ENCODE measurements at places on chromosomes 5 and 9.

GRCh38 chr5:92401492-92401891 is 1018.4 kb upstream of the ARRDC3 start:
- no peaks in the 10 kb centered on the region for H3K36me3 ChIP-seq
- no peaks in the 10 kb centered on the region for H3K27me3 ChIP-seq
- H3K4me1 ChIP-seq = no peaks in the 10 kb centered on the region
- no peak overlapping the region for H3K27ac ChIP-seq
- H3K4me3 ChIP-seq = no peak overlapping the region

GRCh38 chr9:30198463-30199309 is 2185.8 kb upstream of the ACO1 start:
- H3K36me3 ChIP-seq = no peaks in the 10 kb centered on the region
- no peak overlapping the region for H3K27ac ChIP-seq
- H3K27me3 ChIP-seq = no peaks in the 10 kb centered on the region
- no peak for DNase-seq

GRCh38 chr5:159903131-159903530 is 13.2 kb upstream of the ADRA1B start:
- H3K4me3 ChIP-seq = no peak overlapping the region
- H3K4me1 ChIP-seq = peaks cover 4% of the 10 kb centered on the region
- no peak for DNase-seq

GRCh38 chr5:52854949-52855348 is 67.2 kb downstream of the ITGA1 start:
- no peaks in the 10 kb centered on the region for H3K27me3 ChIP-seq
- H3K4me1 ChIP-seq = peaks cover 13% of the 10 kb centered on the region
- no peak for DNase-seq
- H3K36me3 ChIP-seq = no peaks in the 10 kb centered on the region

GRCh38 chr5:178450121-178451028 is 139.8 kb downstream of the COL23A1 start:
- peak overlapping the region; percentile 99 for H3K27ac ChIP-seq
- no peaks in the 10 kb centered on the region for H3K27me3 ChIP-seq
- H3K4me1 ChIP-seq = peaks cover 52% of the 10 kb centered on the region
- DNase-seq = no peak
- H3K4me3 ChIP-seq = no peak overlapping the region
- no peaks in the 10 kb centered on the region for H3K36me3 ChIP-seq

DNA sequence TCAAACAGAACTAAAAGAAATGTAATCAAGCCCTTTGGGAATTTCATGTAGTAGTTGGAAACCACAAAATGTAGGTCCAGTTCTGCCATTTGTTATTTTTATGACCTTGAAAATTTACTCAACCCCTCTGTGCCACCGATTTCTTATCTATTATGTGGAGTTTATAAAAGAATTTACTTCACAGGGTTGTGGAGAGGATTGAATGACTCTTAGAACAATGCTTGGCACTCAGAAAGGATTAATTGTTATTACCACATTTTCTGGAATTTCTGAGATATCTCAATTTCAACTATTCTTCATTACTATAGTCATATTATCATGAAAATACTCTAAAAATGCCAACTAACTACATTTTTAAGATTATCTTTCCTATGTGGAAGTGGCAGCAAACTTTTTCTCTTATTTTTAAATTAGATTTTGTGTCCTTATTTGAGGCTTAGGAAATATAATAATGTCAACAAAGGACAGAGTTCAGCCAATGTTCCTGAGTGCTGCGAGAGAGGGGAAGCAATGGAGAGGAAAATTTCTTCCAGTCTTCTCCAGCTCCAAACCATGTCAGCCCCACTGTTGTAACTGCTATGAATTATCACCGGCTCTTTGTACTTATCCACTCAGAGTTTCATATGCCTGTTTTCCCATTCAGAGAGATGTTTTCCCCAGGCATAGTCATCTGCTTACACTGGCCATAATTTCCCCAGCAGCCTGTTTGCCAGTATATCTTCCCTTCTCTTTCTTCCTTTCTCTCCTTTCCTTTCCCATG is 525.6 kb downstream of the SPATA31D1 start:
- H3K27ac ChIP-seq = no peak overlapping the region
- no peak for DNase-seq
- no peak overlapping the region for H3K4me3 ChIP-seq
- no peaks in the 10 kb centered on the region for H3K36me3 ChIP-seq
- H3K27me3 ChIP-seq = no peaks in the 10 kb centered on the region
- H3K4me1 ChIP-seq = no peaks in the 10 kb centered on the region

- H3K36me3 ChIP-seq = no peaks in the 10 kb centered on the region
- no peaks in the 10 kb centered on the region for H3K27me3 ChIP-seq
- H3K4me3 ChIP-seq = no peak overlapping the region
- no peak overlapping the region for H3K27ac ChIP-seq
These were observed 14.2 kb upstream of the TTLL11 start for GRCh38 chr9:122107291-122107805.

DNA sequence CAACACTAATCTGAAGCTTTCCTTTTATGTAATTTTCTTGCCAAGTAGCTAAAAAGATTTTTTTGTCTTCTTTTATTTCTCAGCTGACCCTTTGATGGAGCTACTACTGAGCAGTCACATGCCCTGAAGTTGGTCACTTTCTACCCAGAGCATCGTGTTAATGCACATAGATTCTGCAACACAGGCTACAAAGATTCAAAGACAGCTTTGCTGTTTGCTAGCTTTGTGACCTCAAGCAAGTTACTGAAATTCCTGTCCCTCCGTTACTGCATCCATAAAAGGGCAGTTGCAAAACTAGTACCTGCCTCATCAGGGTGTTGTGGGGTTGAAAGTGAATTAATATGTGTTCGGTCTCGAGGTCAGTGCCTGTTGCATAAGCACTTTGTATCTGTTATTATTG is 179.9 kb downstream of the GAS1 start:
- H3K4me1 ChIP-seq = no peaks in the 10 kb centered on the region
- H3K4me3 ChIP-seq = no peak overlapping the region
- no peaks in the 10 kb centered on the region for H3K36me3 ChIP-seq
- H3K27ac ChIP-seq = peak overlapping the region; percentile 9
- no peak for DNase-seq
- no peaks in the 10 kb centered on the region for H3K27me3 ChIP-seq

DNA sequence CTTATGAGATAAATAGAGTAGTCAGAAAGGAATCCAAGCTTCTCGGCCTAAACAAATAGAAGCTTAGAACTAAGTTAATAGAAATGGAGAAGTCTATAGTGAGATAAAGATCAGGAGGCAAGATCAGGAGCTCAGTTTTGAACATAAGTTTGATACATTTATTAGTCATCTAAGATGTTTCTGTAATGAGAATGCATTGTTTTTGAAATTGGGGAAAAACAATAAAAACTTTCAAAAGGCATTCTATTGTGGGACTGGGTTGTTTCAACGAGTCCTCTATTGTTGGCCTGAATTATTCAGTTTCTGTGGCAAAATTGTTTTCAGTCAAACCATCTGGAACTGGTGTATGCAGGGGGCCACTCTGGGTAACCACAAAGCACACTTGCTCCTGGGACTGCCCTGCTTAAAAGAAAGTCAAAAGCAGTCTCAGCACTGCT is 181.0 kb upstream of the CLINT1 start:
- H3K36me3 ChIP-seq = no peaks in the 10 kb centered on the region
- no peaks in the 10 kb centered on the region for H3K4me1 ChIP-seq
- DNase-seq = no peak

DNA sequence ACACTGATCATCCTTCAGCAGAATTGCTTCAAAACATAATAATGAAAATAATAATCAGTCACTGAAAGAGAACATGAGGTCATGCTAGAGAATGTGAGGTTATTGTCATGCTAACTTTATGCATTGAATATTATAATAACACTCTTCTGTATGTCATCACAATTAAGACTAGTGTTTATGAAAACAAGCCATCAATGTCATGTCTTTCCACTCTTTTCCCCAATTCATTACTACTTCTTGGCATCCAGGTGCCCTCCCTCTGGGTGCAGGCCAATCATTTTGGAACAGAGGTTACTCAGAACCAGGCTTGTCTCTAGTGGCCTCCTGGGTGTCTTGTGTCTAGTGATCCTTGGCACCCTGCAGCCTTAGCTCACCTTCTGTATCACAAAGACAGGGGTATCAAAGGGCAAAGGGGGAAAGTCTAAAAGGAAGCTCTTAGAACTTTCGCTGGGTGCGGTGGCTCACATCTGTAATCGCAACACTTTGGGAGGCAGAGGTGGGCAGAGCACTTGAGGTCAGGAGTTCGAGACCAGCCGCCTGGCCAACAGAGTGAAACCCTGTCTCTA is 217.6 kb upstream of the PIK3R1 start:
- no peak overlapping the region for H3K27ac ChIP-seq
- H3K4me3 ChIP-seq = no peak overlapping the region
- no peak for DNase-seq
- H3K36me3 ChIP-seq = no peaks in the 10 kb centered on the region

DNA sequence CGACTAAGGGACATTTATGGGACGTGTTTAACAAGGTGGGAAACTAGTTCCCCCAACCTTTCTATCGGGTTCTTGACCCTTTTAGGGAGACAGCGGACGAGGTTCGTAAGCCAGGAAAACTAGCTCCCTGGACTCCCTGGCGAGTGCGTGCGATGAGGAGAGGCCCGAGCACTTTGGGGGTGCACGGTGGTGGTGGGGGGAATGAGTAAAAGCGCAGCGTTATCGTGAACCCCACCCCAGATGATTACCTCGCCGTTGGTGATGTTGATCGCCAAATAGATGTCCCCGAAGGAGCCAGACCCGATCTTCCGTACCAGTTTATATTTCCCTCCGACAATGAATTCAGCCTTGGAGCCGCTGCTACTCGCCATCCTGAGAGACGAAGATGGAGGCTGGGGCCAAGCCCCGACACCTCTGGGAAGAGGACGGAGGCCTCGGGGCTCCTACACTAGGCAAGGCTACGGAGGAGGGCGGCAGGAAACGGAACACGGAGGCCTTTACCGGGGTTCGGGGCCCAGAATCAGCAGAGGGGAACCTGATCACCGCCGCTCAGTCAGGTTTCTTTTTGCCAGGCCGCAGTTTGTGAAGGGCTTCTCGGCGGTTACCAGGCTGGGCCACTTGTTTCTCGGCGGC is 529 bp downstream of the CSNK1A1 start:
- peak overlapping the region; percentile 96 for H3K27ac ChIP-seq
- peak; percentile 39 for DNase-seq
- H3K27me3 ChIP-seq = no peaks in the 10 kb centered on the region
- peaks cover 43% of the 10 kb centered on the region for H3K36me3 ChIP-seq

DNA sequence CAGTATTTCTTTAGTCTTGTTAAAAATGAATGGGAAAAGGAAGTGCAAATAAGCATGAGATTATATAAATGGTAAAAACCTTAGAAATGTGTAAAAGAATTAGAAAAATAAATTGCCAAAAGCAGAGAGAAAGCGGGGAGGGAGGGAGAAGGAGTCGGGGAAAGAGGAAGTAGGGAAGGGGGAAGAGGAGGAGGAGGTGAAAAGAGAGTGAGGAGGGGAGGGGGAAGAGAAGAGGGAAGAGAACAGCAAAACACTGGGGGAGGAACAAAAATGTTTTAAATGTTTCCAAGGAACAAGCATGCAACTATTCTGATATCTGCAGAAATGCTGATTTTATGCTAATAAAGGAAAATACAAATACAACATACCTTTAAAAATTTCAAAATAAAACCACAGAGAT is 317.5 kb downstream of the PIK3R1 start:
- no peaks in the 10 kb centered on the region for H3K27me3 ChIP-seq
- no peak overlapping the region for H3K27ac ChIP-seq
- no peak overlapping the region for H3K4me3 ChIP-seq
- H3K36me3 ChIP-seq = no peaks in the 10 kb centered on the region
- H3K4me1 ChIP-seq = peaks cover 11% of the 10 kb centered on the region

DNA sequence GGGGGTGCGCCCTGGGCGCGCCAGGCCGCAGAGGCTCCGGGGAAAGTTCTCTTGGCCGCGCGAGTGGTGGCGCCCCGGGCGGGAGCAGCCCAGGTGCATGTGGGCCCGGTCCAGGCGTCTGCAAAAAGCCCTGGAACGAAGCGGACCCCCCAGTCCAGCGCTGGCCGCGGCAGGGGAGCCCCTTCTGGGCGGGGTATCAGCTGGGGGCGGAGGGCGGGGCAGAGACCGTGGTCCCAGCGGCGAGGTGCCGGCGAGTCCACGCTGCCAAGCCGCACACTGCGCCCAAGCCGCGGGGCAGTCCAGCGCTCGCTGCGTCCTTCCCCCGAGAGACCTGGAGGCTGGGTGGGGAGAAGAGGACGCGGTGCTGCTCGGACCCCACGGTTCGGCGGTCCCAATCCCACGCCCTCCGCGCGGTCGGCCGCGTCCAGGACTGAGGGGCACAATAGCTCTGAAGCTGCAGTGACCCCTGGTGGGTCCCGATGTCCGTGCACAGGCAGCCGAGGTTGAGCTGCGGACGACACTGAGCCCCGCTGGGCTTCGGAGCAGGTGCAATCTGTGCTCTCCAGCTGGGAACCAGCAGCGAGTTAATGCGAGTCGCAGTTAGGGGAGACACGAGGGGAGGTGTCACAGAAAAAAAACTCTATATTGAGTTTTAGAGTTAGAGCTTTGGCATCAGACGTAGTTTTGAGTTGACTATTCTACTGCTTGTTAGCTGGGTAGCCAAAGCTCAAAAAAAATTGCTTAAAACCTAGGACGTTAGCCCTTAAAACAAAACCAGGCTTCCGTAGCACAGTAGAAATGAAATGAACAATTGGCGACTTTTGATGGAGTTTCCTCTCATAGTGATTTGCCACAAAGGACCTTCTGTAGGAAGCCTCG is 1.1 kb upstream of the EPB41L4A start:
- peak; percentile 88 for DNase-seq
- H3K36me3 ChIP-seq = no peaks in the 10 kb centered on the region

DNA sequence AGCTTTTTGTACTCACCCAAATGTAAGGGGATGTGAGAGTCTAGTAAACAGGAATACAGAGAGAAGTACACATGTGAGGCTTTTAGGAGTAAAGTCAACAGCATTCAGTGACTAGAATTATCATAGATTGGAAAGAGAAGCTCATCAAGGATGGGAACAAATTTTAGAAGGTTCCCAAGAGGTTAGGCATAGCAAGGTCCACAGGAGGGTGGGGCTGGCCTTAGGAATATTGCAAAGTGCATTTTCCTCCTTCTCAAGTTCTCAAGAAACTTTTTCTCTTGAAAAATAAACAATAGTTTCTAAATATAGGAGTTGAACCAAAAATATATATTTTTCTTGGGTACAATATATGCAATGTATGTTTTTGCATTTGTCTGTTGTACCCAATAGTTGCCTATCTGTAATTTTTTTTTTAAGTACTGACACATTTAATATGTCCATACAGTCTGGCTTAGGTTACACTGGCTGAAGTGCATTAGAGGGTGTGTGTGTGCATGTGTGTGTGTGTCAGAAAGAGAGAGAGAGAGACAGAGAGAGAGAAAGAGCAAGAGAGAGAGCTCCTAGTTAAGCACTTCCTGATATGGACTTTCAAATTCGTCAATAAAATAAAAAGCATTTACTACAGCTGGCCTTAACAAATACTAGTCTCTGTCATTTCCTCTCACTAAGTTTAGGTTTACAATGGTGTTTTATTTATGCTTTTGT is 62.2 kb downstream of the SNX18 start:
- no peaks in the 10 kb centered on the region for H3K27me3 ChIP-seq
- no peak overlapping the region for H3K27ac ChIP-seq
- DNase-seq = no peak
- H3K36me3 ChIP-seq = no peaks in the 10 kb centered on the region
- H3K4me1 ChIP-seq = no peaks in the 10 kb centered on the region

GRCh38 chr9:136025481-136025880 is 64.3 kb upstream of the UBAC1 start:
- H3K27me3 ChIP-seq = no peaks in the 10 kb centered on the region
- no peak overlapping the region for H3K27ac ChIP-seq
- no peaks in the 10 kb centered on the region for H3K4me1 ChIP-seq
- no peaks in the 10 kb centered on the region for H3K36me3 ChIP-seq
- no peak for DNase-seq

Data from SK-N-SH (cell line).